ENCODE measurements at places on chromosomes 2 and 18.

GRCh38 chr2:121272596-121272995 lies 12.4 kb downstream of the TFCP2L1 start:
- no peak for DNase-seq

DNA sequence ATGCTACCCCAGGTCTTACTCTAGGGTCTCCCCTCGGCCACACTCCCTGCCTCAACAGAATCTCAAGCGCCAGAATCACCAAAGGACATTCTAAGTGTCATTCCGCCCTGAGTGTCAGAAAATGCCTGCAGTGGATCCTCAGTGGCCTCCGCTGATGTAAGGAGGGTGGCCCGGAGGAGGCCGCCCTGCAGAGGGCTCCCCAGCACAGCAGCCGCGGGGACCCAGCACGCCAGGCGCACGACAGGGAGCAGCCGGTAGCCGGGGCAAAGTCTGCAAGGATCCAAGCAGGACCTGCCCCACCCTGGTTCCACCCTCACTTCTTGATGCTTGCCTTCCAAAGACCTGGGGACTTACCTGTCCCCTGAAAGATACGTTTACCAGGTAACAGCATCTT lies 54.2 kb upstream of the ID2 start:
- no peak for DNase-seq

- peak; percentile 58 for DNase-seq
Observed at GRCh38 chr18:21191596-21192307, 50.3 kb upstream of the GREB1L start.

DNA sequence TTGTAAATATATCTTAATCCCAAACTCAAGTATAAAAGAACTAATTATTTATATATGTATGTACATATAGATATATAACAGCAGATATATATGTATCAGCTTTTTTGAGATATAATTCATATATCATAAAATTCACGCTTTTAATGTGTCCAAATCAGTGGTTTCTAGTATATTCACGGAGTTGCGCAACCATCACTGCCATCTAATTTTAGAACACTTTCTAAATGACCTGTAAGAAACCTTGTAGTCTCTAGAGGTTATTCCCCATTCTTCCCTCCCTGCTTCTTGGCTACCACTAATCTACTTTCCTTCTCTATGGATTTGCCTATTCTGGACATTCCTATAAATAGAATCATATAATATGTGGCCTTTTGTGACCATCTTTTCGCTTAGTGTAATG lies 163.5 kb upstream of the TCF4 start:
- DNase-seq: no peak

- DNase-seq: no peak
Observed at GRCh38 chr2:28311660-28312249, 80.9 kb upstream of the FOSL2 start.
